ENCODE measurements at places on chromosomes 13 and 19.

DNA sequence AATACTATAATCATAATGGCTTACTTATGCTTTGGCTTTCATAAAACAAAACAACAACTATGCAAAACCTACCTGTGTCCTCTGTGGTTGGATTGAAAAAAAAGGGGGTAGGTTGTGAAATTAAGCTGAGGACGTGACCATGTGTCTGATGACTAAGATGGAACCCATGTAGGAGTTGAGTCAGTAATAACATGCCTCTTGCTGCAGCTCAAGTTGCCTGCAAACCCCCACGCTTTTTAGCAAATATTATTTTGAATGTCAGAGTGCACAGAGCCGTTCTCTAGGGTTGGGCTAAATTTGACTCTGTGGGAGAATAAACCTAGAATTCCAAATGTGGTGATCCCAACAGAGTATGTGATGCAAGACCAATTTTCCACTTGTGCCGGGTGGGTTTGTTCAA is 209.3 kb downstream of the KCNRG start:
- DNase-seq: no peak

GRCh38 chr13:20993211-20993610 is 68.2 kb downstream of the LATS2 start:
- no peak for DNase-seq

GRCh38 chr19:29495091-29495490 is 30.7 kb upstream of the VSTM2B start:
- peak; percentile 3 for DNase-seq

- no peak for DNase-seq
These were observed 8.4 kb downstream of the NPHS1 start for GRCh38 chr19:35843676-35844481.

DNA sequence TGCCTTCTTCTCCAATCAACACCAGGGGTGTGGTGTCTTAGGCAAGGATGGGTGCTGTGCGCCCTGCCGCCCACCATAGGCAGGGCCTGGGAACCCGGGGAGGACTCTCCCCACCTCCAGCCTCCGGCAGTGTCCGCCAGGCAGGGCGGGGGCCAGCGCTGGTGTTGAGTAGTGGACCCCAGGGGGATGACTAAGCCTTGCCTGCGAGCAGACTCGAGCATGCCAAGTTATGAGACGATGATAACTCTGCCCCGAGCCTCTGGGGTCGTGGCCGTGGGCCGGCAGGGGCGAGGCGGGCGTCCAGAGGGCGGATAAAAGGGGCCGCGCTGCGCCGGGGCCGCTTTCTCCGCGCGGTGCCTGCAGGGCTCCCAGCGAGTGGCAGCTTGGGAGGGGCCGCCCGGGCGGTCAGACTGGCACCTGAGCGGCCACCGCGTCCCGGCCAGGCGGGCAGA is at the start of gene MEDAG:
TSS of gene MEDAG (plus strand) at position 340 of the 452 bp plus-strand sequence. CDS start 245 bp downstream, outside the sequence.
- DNase-seq: peak; percentile 90

DNA sequence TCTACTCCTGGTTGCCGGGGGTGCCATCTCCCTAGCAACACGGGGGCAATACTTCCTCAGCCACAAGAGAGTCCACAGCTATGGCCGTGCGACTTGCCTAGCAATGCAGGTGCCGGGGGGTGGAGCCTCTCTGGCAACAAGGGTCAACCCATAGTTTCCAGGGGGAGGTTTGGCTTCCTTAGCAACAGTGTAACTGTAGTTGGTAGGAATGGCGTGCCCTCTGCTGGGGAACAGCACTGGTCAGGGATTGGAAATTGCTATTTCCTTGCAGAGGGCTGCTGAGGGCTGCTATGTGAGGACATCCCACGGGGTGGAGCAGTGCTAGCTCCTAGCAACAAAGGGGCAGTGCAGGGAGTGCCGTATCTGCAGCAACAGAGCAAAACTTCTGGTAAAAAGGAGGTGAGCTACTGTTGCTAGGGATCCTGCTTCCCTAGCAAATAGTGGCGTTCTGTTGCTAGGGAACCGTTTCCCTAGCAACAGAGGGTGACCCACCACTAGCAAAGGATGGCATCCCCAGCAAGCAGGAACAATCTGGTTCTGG is 7.0 kb upstream of the TMC4 start:
- no peak for DNase-seq

GRCh38 chr19:27748551-27749152 is 1464.3 kb downstream of the UQCRFS1 start:
- DNase-seq: no peak

GRCh38 chr19:46173886-46174480 is 25.9 kb downstream of the IGFL2 start:
- no peak for DNase-seq

DNA sequence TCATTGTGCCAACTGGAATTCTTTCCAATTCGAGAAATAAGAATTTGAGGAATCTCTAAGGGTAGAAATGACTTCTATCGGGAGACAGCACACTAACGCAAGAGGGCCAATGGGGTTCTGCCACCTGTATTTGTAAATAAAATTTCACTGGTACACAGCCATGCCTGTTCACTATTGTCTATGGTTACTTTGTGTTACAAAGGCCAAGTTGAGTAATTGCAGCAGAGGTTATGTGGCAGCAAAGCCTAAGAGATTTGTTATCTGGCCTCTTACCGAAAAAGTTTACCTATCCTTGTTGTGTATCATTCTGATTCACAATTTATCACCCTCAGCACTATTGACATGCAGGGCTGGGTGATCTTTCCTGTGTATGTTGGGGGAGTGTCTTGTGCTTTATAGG is 278.0 kb downstream of the KLF5 start:
- no peak for DNase-seq

GRCh38 chr19:32976223-32976805 is 4.3 kb downstream of the FAAP24 start:
- DNase-seq: peak; percentile 71

- peak; percentile 80 for DNase-seq
These were observed 79.4 kb downstream of the SLC15A1 start for GRCh38 chr13:98672947-98673613.

GRCh38 chr19:39296055-39296645 is at the start of gene IFNL1:
Gene IFNL1, plus strand, starts transcription at chr19:39296407. Its CDS starts 15 bp downstream, at chr19:39296422.
- no peak for DNase-seq
